Stimulated activated CD4-positive, alpha-beta T cell treated with anti-CD3 and anti-CD28 coated beads, Interleukin-15, amount 100 ng/mL, for 48 hours (primary cell): ENCODE measurements at places on chromosomes 7 and 10.

GRCh38 chr7:107167483-107168232 is 1.1 kb upstream of the HBP1 start:
- DNase-seq = peak; percentile 43

DNA sequence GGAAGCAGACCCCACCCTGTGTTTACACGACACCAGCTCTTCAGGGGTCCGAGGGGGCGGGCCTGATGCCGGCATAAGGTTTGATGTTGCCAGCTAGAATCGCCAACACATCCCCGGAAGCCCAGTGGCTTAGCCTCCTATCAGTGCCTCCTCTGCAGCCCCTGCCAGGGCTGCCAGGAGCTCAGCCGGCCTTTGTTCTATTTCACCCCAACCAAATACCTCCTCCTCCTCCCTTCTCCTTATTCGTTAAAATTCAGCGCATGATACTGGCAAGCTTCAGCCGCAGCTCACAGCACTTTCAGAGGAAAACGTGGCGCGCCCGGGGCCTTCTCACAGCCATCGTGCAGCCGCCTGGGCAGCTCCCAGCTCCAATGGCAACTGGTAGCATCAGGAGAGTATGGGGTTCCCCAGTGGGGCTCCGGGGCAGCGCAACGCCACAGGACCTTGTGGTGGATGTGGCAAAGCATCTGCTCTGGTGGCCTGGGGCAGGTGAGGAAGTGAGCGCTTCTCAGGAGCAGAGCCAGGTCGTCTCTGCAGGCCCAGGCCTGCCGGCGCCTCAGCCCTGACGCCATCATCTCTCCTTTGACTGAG is 176.4 kb upstream of the RHEB start:
- DNase-seq = no peak

DNA sequence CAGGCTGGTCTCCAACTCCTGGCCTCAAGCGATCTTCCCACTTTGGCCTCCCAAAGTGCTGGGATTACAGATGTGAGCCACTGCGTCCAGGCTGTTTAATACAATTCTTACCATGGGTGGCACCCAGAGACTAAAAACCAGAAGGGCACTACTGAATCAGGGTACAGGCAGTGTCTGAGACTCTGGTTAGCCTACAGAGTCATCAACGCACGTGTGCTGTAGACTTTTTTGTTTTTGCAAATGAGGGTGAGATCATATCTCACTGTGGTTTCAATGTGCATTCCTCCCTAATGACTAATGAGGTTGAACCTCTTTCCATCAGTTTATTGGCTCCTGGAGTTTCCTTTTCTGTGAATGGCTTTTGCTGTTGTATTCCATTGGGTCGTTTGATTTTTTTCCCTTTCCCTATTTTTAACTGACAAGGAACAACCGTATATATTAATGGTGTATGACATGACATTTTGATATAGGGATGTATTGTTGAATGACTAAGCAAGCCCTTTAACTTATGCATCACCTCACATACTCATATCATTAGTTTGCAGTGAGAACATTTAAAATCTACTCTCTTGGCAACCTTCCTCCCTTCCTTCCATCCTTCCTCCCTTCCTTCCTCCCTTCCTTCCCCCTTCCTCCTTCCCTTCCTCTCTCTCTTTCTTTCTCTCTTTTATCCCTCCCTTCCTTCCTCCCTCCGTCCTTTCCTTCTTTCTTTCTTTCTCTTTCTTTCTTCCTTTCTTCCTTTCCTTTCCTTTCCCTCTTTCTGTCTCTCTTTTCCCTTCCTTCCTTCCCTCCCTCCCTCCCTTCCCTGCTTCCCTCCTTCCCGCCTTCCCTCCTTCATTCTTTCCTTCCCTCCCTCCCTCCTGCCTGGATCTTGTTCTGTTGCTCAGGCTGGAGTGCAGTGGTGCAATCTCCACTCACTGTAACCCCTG is 9.3 kb upstream of the TMEM270 start:
- DNase-seq = no peak

DNA sequence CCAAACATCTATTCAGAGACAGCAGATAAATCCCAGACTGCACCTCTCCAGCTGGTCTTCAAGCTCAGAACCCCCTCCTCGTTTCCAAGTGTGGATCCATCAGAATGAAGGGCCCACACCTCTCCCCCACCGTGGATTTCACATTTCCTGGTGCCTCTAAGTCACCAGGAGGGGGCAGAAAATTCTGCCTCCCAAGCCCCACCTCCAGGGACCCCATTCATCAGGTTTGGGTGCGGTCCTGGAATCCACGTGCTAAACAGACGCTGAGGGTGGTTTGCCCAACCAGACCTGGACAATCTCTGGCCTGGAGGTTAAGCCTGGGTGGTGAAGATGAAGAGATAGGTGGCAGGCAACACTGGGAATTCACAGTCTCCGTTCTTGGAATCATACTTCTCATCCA is 92.4 kb downstream of the WDR11 start:
- DNase-seq = no peak

GRCh38 chr10:63751836-63752235 is 230.6 kb downstream of the REEP3 start:
- DNase-seq = no peak

- no peak for DNase-seq
These were observed 27.9 kb downstream of the DUSP5 start for GRCh38 chr10:110525349-110526260.

DNA sequence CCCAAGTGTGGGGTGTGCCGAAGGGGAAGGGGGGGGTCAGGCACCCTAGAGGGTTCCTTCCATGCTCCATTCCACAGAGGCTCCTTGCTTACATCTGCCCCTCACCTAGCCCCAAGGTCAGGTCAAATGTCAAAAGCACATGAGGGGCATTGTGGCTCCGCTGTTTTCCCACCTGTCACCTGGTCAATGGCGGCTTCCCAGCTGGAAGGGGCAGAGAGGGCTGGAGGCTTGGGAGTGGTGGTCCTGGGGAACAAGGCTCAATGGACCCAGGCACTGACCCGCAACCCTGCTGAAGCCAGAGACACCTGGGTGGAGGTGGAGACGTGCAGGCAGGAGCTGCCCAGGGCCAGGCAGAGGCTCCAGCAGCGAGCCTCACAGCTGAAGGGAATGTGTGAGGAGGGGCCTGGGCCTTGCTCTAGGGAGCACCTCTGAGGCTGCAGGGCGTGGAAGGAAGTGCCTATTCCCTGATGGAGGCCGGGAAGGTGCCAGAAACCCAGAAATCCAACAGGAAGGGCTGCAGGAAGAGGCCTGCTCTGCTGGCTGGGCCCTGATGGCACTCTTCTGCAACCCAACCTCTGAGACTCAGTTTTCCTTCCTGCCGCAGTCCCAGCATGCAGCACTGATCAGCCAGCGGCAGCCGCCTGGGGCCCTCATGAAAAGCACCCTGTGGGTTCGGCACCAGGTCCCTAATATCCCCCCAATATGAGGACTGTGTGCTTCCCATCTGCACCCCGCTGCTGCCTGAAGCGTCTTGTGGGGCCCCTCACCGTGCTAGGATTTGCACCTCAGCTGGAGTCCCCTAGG is 16.0 kb downstream of the RASGEF1A start:
- DNase-seq = no peak

GRCh38 chr7:151875942-151876898 is 695 bp downstream of the PRKAG2 start:
- peak; percentile 34 for DNase-seq

GRCh38 chr7:122429926-122430325 is 125.4 kb upstream of the FEZF1 start:
- no peak for DNase-seq

DNA sequence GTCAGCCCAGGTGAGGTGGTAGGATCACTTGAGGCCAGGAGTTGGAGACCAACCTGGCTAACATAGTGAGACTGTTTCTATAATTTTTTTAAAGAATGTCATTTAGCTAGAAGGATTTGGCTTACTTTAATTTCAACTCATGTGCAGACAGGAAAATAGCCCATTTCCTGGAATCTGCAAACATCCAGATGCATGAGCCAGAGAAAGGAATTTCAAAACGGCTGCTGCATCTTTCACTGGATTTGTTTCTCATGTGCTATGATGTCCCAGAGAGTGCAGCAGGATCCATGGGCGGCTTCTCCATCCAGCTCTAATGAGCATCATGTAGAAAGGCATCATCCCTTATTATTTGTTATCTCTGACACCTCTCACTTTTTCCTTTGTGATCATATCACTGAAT is 149.3 kb downstream of the GALNT17 start:
- DNase-seq = no peak

GRCh38 chr10:121975295-121976086 is 474 bp upstream of the NSMCE4A start:
- DNase-seq = no peak

- no peak for DNase-seq
These were observed 22.7 kb upstream of the FRMD4A start for GRCh38 chr10:14353291-14353913.

- DNase-seq = no peak
These were observed 176.2 kb upstream of the PLXNA4 start for GRCh38 chr7:132752431-132752830.

DNA sequence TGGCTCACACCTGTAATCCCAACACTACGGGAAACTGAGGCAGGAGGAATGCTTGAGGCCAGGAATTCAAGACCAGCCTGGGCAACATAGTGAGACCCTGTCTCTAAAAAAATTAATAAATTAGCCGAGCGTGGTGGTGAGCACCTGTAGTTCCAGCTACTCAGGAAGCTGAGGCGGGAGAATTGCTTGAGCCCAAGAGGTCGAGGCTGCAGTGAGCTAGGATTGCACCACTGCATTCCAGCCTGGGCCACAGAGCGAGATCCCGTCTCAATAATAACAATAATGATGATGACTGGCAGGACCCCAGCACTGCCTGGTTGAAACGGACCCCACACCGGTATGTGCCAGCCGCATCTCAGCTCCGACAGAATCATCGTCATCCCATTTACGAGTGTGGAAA is 93.0 kb downstream of the ELFN1 start:
- no peak for DNase-seq

GRCh38 chr10:70101668-70102067 is 31.0 kb downstream of the AIFM2 start:
- no peak for DNase-seq

- DNase-seq = no peak
These were observed 17.5 kb downstream of the MRPS24 start for GRCh38 chr7:43851805-43852204.

GRCh38 chr7:129295015-129295423 is 70.2 kb downstream of the AHCYL2 start:
- no peak for DNase-seq
